SIG-M5 (cell line): ENCODE measurements at places on chromosomes 12 and 14.

- no peak for DNase-seq
Measured at GRCh38 chr12:15116086-15116485, 105.1 kb downstream of the RERG start.

DNA sequence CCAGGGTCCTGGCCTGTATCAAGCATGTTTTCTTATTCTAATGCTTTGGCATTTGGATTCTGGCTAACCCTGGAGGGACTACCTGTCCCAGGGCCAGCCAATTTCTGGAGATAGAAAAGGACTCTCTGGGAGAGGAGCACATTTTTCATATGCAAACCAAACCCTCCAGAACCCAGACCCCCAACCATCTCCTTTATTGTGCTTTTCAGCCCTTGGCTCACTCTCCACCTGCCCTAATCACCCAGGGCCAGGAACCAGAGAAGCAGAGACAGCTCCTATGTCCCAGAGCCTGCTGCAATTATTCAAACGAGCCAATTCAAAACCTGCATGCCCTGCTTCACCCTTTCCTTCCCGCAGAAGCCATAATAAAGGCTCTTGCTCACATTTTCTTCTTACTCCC lies 23.8 kb downstream of the HSPB8 start:
- no peak for DNase-seq

GRCh38 chr12:74418573-74418972 lies 119.1 kb upstream of the ATXN7L3B start:
- no peak for DNase-seq

DNA sequence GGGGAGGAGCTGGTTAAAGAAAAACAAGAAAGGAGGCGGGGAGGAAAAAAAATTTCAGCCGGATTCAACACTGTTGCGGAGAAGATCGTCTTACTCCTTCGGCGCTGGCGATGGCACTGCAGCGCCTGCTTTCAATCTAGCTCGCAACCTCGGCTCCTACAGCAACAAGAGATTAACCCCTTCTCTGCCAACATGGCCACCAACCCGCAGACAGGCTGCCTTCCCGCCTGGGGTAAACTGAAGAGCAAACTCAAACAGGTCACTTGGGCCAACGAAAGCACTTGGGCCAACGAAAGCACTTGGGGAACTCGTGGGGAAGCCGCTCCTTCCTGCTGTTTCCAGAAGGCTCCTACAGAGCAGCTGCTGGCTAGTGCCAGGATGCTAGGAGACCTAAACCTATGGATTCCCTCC lies 73.7 kb downstream of the CIT start:
- DNase-seq, result no peak

GRCh38 chr12:56716458-56716857 lies 8.6 kb downstream of the NACA start:
- no peak for DNase-seq

DNA sequence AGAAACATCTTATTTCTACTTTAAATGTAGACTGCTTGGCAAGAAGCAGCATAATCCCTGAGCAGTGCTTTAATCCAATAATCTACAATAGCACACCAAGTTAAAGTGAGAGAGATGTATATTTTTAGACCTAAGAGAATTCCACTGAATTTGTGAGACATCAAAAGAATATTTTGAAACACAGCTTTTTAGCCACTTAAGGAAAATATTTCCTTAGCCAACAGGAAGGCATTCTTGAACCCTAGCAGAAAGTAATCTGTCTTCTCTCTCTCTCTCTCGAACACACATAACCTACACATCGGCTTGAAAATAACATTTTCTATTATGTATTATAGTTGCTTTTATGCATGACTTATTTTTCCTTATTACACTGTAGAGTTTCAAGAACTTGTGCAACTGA lies 34.0 kb downstream of the KITLG start:
- no peak for DNase-seq

DNA sequence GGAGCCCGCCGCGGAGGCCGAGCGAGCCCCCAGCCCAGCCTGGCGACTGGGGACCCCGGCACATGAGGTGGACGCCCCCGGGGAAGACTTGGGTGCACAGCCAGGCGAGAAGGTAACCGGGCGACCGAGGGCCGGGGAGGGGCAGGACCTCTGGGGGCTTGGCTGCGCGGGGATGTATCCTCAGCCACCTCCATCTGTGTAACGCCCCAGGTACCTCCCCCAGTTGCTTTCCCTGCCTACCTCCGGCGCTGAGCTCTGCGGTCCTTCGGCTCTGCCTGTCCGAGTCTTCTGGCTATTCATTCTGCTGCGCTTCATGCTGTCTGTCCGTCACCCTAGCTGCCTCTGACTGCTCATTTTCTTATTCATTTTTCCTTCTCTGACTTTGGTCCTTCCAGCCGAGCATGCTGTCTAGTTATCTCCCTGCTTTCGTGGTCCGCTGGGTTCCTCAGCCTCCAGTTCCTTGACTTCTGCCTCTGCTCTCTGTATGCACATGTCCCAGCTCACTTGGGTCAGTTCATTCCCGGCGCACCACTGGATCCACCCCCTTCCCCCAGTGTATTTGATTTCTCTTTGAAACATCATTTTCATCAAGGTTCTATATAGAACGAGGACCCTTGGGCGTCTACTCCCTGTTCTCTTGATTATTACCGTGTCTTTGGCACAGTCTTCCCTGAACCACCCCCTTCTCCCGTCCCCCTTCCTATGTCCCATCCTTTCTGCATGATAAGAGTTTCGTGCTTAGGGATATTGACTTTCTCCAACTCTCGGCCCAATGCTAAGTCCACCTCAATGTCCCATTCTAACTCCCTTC lies 612 bp downstream of the PHC1 start:
- no peak for DNase-seq

GRCh38 chr14:61621444-61621843 lies 73.9 kb upstream of the HIF1A start:
- no peak for DNase-seq

DNA sequence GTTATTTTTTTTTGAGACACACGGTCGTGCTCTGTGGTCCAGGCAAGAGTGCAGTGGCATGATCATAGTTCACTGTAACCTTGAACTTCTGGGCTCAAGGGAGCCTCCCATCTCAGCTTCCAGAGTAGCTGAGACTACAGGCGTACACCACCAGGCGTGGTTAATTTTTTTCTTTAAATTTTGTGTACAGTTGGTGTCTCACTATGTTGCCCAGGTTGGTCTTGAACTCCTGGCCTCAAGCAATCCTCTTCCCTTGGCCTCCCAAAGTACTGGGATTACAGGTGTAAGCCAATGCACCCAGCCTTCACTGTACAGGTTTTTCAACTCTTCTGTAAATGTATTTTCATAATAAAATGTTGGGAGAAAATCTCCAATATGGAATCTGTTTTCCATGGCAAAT lies 5.7 kb upstream of the KLC1 start:
- DNase-seq, result no peak

DNA sequence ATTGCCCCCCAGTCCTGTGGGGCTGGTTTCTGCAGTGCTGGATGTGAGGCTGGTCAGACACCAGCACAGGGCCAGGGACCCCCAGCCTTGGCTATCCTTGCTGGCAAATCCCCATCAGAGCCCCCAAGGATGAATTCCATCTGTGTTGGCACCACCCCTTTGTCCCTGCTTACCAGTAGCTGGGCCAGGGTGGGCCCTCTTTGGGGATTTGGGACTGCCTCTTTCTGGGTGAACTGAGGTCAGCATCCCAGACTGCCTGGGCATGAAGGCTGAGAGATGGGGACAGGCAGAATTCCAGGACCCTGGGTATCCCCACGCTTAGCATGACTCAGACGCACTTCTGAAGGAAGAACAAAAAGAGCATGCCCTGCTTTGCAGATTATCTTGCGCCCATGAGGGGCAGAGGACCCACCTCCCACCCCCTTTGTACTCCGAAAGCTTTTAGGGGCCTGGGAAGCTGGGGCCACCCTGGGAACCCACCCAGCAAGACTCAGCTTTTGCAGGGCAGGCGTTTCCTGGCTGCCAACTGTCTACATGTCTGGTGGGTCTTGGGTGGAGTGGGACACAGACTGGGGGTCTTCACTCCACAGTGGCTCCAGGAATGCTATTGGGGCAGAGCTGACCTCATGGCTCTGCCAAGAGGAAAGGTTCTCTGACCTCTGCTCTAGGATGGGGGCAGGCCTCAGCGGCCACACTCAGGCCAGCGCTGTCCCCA lies 26.8 kb downstream of the RFLNA start:
- no peak for DNase-seq

DNA sequence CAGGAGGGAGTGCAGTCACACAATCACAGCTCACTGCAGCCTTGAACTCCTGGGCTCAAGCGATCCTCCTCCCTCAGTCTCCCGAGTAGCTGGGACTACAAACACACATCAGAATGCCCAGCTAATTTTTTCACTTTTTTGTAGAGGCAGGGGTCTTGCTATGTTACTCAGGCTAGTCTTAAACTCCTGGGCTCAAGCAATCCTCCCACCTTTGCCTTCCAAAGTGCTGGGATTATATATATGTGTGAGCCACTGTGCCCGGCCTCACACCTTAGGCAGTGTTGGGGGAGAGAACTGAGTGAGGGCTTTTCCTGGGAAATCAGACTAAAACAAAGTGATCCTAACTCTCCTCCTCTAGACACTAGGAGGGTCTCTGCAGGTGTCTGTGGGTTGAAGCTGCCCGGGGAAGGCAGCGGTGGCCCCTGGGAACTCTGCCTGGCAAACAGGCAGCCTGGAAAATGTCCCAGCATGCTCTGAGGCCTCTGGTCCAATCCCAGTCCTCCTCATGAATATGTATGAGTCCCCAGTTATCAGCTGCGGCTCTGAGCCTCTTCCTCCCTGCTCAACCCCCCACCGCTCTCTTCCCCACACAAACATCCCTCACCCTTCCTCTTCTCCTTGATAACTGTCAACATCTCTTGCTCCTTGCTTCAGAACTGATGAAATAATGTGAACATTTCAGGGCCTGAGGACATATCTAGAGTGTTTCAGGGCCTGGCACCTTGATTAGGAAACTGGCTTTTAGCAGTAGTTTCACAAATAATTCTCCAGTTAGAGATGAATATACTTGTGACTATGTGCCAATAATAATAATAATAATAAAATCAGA lies 7.9 kb upstream of the NAA25 start:
- peak; percentile 82 for DNase-seq

DNA sequence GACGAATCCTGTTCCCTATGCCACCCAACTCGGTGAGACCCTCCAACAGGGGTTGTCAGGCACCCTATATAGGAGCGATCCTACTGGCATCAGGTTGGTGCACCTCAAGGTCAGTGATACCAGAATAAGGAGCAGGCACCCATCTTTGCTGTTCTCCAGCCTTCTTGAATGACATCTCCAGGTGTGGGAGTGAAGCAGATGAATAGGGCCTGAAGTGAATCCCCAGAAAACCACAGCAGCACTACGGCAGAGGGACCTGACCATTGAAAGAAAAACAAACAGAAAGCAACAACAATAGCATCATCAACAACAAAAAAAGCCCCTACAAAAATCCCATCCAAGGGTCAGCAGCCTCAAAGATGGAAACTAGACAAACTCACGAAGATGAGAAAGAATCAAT lies 445.2 kb upstream of the ATP2B1 start:
- DNase-seq, result no peak

DNA sequence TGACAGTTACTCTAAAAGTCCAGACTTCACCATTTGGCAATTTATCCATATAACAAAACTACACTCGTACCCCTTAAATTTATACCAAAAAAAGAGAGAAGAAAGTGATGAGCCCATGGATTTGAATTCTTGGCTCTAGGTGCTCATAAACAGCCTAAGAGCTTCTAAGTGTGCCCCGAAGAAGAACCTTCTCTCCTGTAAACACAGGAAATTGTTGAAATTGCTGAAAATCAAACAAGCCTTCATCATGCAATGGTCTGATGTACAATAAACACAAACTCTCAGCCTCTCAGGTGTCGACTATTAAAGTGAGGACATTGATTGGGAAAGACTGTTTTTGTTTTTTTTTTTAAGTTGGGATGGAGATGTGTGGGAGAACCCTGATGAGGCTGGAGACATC lies 21.8 kb downstream of the PDE6H start:
- DNase-seq, result no peak

DNA sequence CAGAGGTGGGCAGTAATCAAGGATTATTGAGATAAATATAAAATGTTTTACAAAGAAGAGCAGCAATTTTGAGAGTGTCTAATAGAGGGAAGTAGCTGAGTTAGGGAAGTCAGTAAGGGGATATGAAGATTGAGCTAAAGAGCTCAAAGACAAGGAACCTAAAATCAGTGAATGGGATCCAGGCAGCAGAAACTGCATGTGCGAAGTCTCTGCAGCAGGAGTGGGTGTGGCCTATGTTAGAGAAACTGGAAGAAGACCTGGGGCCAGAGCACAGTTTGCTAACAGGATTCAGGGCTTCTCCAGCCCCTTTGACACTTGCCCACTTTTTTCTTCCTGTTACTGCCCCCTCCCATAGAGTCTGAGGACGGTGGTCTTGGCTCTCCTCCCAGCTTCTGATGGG lies 36.3 kb upstream of the PLXNC1 start:
- DNase-seq, result no peak

DNA sequence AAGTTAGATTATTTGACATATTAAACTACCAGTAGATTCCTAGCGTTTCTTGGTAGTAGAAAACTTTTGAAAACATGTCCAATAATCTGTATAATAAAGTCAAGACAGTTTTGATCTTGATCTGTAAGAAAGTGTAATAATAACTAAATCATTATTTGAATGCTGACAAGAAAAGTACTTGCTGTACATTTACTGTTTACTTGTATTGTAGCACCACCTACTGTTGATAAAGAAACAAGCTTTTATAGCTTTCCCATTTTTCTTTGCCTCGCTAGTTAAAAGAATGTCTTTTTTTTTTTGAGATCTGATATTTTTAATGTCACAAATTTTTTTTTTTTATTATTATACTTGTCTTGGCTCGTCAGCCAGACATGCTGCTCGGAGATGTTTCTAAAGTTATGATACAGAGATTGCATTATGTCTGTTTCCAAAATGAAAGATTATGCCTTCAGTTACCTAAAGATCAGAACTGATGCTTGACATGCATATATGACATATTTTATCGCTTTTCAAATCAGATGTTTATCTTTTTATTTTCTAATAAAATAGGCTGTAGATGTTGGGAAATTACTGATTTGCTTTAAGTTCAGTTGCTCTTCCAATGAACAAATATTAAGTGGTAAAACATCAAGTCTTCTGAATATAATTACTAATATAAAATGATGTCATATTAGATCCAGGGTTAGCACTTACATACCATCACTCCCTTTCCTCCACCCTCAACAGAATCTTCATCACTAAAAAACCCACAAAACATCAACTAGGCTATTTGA lies 140.5 kb downstream of the AKAP6 start:
- DNase-seq, result no peak

- no peak for DNase-seq
Measured at GRCh38 chr12:108772247-108772646, 40.9 kb upstream of the CORO1C start.

- no peak for DNase-seq
Measured at GRCh38 chr14:56131865-56132833, 13.9 kb downstream of the PELI2 start.

DNA sequence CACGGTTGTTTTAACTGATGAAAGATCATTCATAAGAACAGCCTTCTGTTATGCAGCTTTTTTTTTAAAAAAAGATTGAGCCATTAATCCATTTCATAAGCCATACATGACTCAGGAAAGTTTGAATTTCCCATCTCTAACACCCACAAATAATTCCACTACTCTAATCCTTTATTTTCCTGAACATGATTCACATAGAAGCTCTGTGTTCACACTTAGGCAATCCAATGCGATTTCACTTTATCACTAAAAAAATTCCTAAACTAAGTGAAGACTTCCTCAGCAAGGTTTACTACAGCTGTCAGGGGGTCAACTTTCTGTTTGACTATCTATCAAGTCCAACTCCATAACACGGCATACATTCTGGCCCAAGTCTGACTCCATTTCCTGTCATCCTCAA lies 25.9 kb downstream of the PKP2 start:
- no peak for DNase-seq

GRCh38 chr12:53696285-53696654 lies 20.4 kb upstream of the ATP5MC2 start:
- no peak for DNase-seq

- DNase-seq, result no peak
Measured at GRCh38 chr12:92378682-92379479, 233.2 kb upstream of the BTG1 start.
